ENCODE measurements at places on chromosomes 7 and 10. TPM values are rescaled to one million over a fixed set of nuclear protein-coding genes. Genes with fewer than 3 reads are reported as not detected.

DNA sequence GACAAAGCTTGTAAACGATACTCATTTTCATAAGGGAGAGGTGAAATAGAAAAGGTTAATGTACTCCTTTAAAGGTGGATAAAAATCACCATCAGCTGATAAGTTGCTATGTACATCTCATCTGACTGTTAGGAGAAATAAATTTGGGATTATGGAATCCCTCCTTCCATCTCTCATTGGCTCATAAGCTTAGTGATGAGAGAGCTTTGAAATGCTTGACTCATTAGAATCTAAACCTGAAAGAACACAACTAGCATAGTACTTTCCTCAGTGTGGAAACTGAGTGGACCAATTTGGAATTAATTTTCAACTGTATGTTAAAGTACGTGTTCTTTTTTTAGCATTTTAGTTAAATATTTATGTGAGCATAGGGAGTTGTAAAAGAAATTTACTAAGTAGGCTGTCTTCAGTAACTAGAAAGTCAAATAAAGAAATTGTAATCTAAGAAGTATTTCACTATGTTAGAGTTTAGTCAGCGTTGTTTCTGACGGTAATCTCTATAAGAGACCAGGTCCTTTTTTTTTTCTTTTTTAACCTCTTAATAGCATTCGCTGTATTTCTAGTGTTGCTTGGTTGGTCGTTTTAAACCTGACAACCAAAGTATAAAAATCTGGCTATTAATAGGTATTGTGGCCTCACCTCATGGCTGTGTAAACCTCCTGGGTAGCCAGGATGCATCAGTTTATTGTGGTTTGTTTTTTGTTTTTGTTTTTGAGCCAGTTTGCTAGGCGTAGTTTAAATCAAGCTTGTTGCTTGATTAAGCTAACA, 34.4 kb downstream of the FHIP2A start:
- H3K4me3 ChIP-seq, result no peak overlapping the region
- H3K4me1 ChIP-seq, result peaks cover 31% of the 10 kb centered on the region
- peak overlapping the region; percentile 71 for H3K27ac ChIP-seq
- no peaks in the 10 kb centered on the region for H3K27me3 ChIP-seq

DNA sequence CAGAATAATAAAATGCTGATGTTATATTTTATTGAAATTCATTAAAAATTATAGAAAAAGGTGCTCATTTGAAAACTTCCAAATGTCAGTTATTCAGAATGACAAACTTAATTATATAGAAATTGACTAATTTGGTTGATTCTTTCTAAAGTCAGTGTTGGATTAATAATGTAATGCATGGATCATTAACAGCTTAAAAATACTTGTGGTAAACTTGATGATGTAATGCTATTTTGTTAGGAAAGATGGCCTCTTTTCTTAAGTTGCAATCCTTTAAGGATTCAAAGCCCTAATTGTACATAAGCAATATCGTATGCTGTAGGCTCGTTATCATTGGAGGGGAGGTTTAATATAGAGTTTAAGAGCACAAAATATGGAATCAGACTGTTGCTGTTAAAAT, 141.2 kb downstream of the ZEB1 start:
- no peak for DNase-seq
- H3K36me3 ChIP-seq, result peaks cover 40% of the 10 kb centered on the region
- H3K4me3 ChIP-seq, result no peak overlapping the region
- no peaks in the 10 kb centered on the region for H3K27me3 ChIP-seq
- H3K4me1 ChIP-seq, result peaks cover 2% of the 10 kb centered on the region

- H3K27ac ChIP-seq, result no peak overlapping the region
- H3K4me1 ChIP-seq, result no peaks in the 10 kb centered on the region
- no peak for DNase-seq
- no peaks in the 10 kb centered on the region for H3K27me3 ChIP-seq
These were observed 253.1 kb upstream of the MTPN start for GRCh38 chr7:136230210-136230609.

- H3K4me3 ChIP-seq, result no peak overlapping the region
- H3K4me1 ChIP-seq, result no peaks in the 10 kb centered on the region
- DNase-seq, result no peak
- H3K36me3 ChIP-seq, result no peaks in the 10 kb centered on the region
These were observed 32.8 kb downstream of the MICALL2 start for GRCh38 chr7:1426474-1426873.

- H3K4me1 ChIP-seq, result peaks cover 29% of the 10 kb centered on the region
- peaks cover 25% of the 10 kb centered on the region for H3K36me3 ChIP-seq
- H3K4me3 ChIP-seq, result peak overlapping the region; percentile 95
- no peaks in the 10 kb centered on the region for H3K27me3 ChIP-seq
- peak overlapping the region; percentile 98 for H3K27ac ChIP-seq
- peak; percentile 91 for DNase-seq
These were observed 774 bp downstream of the TUBGCP2 start for GRCh38 chr10:133307776-133308420.

DNA sequence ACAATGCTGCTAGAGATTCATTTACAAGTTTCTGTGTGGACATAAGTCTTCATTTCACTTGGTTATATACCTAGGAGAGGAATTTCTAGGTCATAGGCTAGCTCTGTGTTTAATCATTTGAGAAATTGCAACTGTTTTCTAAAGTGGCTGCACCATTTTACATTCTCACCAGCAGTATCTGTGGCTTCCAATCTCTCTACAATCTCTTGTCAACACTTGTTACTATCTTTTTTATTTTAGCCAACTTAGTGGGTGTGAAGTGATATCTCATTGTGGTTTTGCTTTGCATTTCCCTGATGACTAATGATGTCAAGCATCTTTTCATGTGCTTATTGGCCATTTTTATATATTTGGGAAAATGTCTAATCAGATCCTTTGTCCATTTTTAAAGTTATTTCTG, 53.0 kb upstream of the DRGX start:
- H3K4me3 ChIP-seq, result no peak overlapping the region
- peaks cover 1% of the 10 kb centered on the region for H3K27me3 ChIP-seq
- peaks cover 5% of the 10 kb centered on the region for H3K4me1 ChIP-seq
- DNase-seq, result no peak
- no peak overlapping the region for H3K27ac ChIP-seq
- peaks cover 5% of the 10 kb centered on the region for H3K36me3 ChIP-seq

Gene AKR1D1
- not detected for total RNA-seq

Gene ABCB1
- 8.1 TPM for total RNA-seq

Gene TRUB1
- total RNA-seq, result 16.7 TPM
